Effector memory CD8-positive, alpha-beta T cell (primary cell): ENCODE measurements at places on chromosomes 2 and 18.

DNA sequence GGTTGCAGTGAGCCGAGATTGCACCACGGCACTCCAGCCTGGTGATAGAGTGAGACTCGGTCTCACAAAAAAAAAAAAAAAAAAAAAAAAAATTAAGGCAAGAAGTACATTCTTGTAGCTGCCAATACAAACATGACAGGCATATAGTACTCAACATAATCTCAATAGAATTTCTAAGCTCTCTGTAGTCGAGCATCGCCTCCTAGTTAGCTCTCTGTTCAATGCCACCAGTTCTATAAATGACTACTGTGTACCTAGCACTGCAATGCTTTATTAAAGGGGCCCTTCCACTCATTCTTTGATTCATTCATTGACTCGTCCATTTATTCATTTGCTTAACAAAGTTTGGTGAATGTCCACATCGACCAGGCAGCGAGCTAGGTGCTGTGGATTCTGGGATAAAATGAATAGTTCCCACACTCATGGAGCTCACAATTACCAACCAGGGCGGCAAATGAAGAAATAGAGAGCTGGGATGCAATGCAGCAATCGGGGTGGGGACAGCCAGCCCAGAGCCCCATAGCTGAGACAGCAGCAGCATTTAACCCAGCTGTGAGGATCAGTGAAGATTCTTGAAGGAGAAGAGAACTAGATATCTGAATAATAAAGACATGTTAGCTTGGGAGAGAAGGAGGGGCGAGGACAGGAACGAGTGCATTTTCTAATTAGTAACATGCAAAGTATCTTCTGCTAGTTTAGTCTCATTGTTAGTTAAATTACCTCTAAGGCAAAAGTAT is 349.8 kb downstream of the LPIN1 start:
- no peak for DNase-seq

GRCh38 chr2:224645722-224646121 is 60.6 kb upstream of the CUL3 start:
- DNase-seq: no peak

- DNase-seq: no peak
Observed at GRCh38 chr2:241126201-241126611, 23.1 kb downstream of the PASK start.

DNA sequence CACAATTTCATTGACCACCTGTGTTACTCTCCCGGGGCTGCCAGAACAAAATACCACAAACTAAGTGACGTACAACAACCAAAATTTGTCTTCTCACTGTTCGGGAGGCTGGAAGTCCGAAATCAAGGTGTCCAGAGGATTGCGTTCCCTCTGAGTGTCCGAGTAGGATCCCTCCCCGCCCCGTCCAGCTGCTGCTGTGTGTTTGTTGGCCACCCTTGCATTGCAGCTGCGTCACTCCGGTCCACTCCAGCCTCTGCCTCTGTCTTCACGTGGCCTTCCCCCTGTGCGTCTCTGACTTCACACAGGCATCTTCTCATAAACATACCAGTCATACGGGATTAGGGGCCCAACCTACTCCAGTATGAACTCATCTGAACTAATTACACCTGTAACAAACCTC is 251.8 kb upstream of the SMIM21 start:
- DNase-seq: no peak

DNA sequence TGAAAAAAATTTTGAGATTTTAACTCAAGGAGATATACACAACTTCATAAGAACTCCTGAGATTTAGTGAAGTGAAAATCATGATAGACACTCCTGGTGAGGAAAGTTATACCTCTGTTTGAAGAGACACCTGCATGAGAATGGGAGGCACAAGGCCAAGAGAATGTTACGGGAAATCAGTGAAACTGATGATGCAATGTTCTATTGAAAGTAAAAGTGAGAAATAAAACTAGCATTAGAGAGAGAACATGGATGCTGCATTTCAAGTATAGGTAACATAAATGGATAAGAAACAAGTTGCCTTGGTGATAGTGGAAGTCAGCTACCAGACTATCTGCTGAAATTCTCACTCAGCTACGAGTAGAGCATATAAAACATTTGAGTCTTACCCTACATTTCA is 562.1 kb upstream of the FANCL start:
- no peak for DNase-seq

GRCh38 chr2:236169151-236169721 is 1.1 kb upstream of the GBX2 start:
- no peak for DNase-seq
